ENCODE measurements at places on chromosomes 5 and 9.

DNA sequence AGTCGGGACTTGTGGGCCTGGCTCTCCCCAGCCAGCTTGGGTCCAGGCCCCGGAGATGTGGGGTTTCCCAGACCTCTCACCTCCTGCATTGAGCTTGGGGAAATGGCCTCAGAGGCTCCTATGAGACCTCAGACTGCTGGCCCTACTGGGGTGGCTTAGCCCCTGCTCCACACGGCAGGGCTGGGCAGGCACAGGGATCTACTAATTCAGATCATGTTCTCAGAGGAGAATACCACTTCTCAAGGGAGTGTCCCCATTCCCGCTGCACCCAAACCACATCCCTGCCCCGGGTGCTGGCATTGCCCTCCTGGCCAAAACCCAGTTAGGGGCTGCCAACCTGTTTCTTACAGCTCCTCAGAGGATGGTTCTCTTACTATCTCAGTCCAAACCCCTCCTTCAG lies 82.1 kb upstream of the LMX1B start:
- DNase-seq = no peak

GRCh38 chr5:66281294-66281693 lies 137.2 kb downstream of the SREK1 start:
- DNase-seq = no peak

- DNase-seq = no peak
These were observed 55.1 kb downstream of the MRPL36 start for GRCh38 chr5:1744393-1745122.

- no peak for DNase-seq
These were observed 565.0 kb downstream of the DMRTA1 start for GRCh38 chr9:23011669-23012068.

GRCh38 chr5:91053741-91054025 lies 329.4 kb downstream of the ARRDC3 start:
- DNase-seq = no peak

GRCh38 chr9:89372230-89372816 lies 54.0 kb downstream of the SECISBP2 start:
- DNase-seq = peak; percentile 22

- DNase-seq = no peak
These were observed 18.2 kb downstream of the SPACA9 start for GRCh38 chr9:132896906-132897305.

All from CD4-positive, alpha-beta T cell (primary cell).